ENCODE measurements at places on chromosomes 12 and 14. TPM values are rescaled to one million over a fixed set of nuclear protein-coding genes. Genes with fewer than 3 reads are reported as not detected.

APOF gene
- polyA plus RNA-seq, result not detected

TMEM121 gene
- 2.2 TPM for polyA plus RNA-seq

ISM2 gene
- polyA plus RNA-seq, result not detected

DNA sequence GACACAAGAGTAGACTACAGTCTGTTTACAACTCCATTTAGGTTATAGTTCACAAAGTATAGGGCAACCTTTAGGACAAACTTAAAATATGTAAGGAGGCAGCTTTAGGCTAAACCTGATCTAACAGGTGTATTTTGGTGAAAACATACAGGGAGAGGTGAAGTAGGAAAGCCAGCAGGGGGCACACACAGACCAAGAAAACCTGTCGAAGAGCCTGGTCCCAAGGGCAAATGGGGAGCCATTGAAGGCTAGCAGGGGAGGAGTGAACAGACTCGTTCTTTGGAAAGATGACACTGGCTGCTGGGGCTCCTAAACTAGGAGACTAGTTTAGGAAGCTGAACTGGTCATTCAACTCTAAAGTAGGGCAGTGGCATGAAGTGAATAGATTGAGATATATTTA, 138.8 kb upstream of the WSCD2 start:
- DNase-seq, result no peak

DNA sequence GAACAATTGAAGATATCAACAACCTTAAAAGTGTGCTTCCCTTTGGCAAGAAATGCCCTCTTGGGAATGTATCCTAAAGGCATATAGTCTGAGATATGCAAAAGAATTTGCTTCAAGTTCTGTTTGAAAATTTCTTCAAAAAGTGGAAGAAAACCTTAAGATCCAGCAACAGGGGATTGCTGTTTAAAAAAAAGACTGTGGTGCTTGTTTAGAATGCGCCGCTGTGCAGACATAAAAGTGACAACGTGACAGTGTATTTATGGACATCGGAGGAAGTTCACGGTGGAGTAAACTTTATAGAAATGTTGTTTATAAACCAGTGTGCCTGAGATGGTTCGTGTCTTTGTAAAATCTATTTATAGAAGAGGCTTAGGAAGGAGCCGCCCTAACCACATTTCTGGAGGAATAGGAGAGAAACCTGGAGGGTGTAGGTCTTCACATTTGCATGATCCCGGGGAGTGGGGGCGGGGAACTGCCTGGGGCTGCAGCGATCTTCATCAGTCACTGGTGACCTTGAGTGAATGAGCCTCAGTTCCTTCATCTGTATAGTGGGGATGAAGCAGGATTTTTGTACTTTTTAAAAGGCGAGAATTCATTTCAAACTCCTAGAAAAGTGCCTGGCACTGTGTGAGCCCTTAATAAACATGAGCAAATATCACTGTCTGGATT, 27.5 kb downstream of the ADGRD1 start:
- no peak for DNase-seq

DNA sequence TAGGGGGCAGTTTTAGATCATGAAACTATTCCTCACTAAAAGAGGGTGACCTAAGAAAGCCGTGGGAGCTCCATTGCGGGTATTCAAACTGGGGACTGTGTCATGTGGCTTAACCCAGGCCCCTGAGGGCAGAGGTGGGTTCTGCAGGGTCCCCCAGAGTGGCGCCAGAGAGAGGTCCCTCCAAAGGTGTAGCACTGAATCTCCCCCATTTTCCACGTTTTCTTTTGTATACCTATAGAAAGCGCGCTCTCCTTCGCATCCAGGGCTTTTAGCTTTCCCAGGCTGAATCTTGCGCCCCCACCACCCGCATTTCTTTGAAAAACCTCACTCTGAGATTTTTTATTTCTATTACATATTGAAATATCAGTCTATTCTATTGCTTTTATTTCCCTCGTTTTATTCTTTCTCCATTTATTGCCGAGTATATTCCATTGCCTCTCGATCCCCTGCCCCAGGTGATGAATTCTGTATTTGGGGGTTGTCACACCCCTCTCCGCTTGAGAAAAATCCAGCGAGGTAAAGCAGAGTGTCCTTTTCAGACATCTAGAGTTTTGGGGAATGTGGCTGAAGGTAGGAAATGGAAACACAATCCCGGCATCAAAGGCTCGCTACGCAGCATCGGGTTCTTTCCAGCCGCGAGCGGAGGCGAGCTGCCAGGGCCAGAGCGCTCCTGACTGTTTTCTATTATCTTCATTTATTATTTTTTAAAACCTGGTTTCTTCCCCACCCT, 870 bp upstream of the HOXC13 start:
- no peak for DNase-seq

DNA sequence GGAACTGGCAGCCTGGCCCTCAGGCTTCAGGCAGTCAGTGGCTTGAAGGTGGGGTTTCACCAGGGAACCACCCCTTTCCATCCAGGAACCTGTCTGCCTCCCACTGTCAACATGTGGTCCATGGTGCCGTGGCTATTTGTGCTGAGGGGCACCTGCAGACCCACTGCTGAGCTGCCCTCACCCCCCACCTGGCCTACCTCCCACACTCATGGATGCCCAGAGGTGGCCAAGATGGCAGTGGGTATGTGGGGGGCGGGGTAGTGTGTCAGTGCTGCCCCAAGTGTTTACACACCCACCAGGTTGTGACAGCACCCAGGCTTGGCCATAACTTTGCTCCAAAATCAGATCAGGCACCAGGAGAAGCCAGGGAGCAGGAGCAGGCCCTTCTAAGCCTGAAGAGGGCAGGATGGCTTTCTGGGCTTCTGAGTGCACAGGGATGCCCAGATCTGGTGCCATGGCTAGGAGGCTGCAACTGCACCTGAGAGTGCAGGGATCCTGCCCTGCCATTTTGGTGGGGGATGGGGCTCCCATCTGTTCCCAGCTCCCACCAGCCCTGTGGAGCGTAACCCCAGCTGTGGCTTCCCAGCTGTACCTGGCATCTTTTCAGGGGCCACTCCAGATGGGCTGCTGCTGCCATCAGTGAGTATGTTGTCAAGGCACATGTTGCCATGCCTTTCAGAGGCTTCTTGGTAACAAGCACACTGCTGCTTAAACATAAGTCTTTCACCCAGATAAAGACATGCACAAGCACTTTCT, 263.9 kb downstream of the LRIG3 start:
- DNase-seq, result no peak

GRCh38 chr14:21015312-21015711, 9.5 kb downstream of the NDRG2 start:
- DNase-seq, result no peak

DNA sequence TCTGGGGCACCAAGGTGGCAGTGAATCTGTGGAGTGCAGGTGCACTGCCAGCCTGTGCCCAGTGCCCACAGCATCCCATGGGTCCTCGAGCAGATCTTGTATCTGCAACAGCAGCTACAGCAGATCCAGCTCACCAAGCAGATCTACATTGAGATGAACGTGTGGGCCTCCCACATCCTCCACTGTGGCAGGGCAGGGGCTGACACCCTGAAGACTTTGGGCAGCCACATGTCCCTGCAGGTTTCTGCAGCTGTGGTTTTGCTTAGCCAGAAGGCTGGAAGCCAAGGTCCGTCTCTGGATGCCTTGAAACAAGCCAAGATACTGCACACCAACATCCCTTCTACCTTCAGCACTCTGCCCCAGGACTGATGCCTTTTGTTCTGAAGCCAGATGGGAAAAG, 338.8 kb upstream of the OR4E1 start:
- no peak for DNase-seq

- peak; percentile 47 for DNase-seq
Observed at GRCh38 chr14:77133720-77134338, 7.8 kb downstream of the ZDHHC22 start.

DNA sequence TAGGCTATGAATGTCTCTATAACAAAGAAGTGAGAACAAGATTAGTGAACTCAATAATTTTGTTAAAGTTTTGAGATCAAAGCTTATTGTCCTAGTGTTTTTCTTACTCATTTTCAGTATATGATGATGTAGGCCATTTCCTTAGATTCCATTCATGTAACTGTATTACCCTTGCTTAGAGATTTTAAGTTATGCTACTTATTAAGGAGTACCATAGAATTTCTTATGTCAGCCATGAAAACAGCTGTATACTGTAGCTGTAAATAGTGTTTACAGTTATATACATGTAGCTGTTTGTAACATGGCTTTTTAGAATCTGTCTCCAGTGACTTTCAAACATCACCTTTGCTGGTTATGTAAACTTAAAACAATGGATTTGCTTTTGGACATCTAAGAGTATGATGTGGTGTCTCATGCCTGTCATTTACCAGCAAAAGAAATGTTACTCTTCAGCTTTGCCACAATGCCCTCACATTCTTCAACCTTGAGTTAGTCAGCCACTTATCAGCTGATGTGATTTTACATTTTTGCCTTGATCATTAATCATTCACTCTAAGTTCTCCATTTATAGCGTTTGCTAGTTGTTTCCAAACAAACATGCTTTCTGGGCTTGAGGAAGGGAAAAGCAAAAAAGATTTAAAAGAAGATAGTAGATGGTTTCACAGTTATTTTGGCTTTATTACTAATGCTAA, 55.5 kb downstream of the SLC16A7 start:
- no peak for DNase-seq

GRCh38 chr12:53062977-53063707, 13.3 kb downstream of the TNS2 start:
- no peak for DNase-seq
